ENCODE measurements at places on chromosomes 5 and 9.

GRCh38 chr5:64273276-64273675 lies 107.6 kb downstream of the RNF180 start:
- no peak for DNase-seq

DNA sequence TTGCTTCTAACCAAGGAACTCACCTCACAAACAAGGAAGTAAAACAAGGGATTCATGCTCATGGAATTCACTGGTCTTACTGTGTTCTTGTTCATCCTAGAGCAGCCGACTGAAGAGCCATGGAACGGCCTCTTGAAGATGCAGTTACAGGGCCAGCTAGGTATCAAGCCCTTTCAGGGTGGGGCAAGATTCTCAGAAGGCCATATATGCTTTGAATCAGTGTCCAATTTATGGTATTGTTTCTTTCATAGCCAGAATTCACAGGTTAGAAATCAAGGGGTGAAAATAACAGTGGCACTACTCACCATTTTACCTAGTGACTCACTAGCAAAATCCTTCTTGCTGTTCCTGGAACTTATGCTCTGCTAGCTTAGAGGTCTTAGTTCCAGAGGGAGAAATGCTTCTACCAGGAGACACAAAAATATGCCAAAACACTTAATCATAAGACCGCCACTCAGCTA lies 159.5 kb upstream of the CDH10 start:
- no peak for DNase-seq

- DNase-seq, result no peak
Measured at GRCh38 chr5:148866024-148866423, 39.6 kb downstream of the ADRB2 start.

DNA sequence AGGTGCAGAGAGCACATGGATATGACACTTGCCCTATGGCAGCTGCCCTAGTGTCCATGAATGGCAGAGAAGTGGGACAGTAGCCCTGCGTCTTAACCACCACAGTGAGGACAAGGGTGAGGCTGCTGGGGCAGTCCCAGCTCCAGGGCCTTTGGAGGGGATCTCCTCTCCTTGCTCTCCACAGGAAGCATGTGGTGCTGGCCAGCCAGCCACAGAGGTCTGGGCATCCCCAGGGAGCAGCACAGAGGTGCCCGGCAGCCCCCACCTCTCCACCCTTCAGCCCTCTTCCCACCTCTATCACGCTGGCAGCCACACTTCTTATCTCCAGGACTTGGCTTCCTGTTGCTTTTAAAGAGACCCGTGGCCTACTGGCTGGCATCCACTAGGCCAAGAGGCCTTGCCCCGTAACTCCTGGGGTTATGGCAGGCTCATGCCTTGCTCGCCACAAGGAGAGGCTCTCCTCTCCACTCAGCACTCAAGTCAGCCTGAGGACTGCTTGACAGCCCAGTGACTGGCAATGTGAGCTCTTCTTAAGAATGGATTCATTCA lies 21.9 kb downstream of the CSF2 start:
- no peak for DNase-seq

DNA sequence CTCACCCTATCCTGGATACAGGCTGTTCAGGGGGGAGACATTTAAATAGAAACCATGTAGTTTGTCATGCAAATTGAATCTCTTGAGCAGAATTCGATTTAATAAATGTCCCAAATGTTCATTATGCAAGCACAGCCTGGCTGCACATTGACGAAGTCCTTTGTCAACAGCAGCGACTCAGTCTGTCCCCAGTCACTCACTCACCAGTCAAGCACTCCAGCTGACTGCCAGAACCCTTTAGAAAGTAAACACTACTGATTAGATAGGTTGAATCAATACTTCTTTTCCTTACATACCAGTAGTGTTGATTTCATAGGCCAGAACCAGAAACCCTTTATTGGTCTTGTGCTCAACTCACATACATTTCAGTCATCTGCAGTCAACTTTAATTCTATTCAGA lies 27.5 kb downstream of the CDH6 start:
- no peak for DNase-seq

GRCh38 chr5:178818094-178818493 lies 41.7 kb upstream of the ZNF354B start:
- DNase-seq, result no peak

Data from activated T-cell treated with anti-CD3 and anti-CD28 coated beads, Interleukin-2, amount 50 U/mL, for 1 hour (primary cell).